ENCODE measurements at places on chromosomes 11 and 22.

DNA sequence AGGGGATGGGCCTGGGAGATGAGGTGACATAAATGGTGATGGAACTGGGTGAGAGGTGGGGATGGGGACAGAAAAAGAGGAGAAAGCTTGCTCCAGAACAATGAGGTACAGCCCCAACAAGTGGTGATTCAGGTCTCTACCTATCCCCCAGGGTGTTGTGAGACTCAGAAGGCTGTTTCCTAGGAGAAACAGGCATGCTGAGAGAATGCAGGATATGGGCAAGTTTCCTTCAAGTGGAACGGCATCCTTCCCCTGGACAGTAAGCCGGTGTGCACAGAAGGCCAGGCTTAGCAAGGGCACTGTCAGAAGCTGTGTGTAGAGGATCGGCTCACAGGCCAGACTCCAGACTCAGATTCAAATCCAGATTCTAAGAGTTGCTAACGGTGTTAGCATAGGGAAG, 34.1 kb upstream of the CRTAM start:
- DNase-seq = no peak

DNA sequence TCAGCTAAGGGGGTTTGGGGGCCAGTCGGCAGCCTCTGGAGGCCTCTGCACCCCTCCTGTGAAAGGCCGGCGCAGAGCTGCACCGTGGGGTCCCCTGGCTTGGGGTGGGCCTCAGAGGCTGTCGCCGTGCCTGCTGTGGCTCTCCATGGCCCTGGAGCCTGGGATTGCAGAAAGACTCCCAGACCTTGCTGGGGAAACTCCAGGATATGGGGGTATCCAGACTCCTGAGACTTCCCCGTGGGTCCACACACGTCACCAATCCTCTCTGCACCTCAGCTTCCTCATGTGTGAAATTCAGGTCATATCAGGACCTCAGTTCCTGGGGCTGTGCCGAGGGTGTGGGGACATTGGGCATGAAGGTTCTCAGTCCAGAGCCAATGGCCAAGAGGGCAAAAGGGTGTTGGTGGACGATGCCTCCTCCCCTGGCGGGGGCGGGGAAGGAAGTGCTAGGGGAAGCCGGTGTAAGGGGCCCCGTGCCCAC, 97.1 kb downstream of the KCNQ1 start:
- no peak for DNase-seq

- DNase-seq = no peak
Observed at GRCh38 chr11:6269994-6270393, 10.4 kb downstream of the CCKBR start.

- DNase-seq = no peak
Observed at GRCh38 chr11:57571606-57572005, 4.1 kb upstream of the UBE2L6 start.
